Colonic mucosa (tissue), 4 donors: ENCODE measurements at places on chromosomes 6 and 20.
A peak's percentile ranks its signal among the peaks of the same experiment; 100 is the strongest.

DNA sequence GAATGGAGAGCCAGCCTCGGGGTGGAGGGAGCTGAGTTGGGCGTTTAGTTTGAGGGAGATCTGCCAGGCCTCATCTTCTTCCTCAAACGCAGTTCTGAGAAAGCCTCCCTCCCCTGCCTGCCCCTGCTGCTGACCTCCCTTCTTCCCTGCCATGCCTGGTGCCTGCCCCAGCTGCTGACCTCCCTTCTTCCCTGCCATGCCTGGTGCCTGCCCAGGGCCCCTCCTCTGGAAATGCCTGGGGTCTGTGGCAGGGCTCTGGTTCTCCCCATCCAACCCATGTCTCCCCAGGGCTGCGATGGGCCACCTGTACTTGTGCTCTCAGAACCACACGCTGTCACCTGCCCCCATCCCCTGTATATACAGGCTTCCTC, 114.6 kb downstream of the VEGFA start:
- DNase-seq = no peak

GRCh38 chr6:25377664-25378063, 98.5 kb downstream of the CARMIL1 start:
- no peak for DNase-seq

GRCh38 chr20:1424336-1424735, 31.5 kb upstream of the FKBP1A start:
- DNase-seq = no peak

DNA sequence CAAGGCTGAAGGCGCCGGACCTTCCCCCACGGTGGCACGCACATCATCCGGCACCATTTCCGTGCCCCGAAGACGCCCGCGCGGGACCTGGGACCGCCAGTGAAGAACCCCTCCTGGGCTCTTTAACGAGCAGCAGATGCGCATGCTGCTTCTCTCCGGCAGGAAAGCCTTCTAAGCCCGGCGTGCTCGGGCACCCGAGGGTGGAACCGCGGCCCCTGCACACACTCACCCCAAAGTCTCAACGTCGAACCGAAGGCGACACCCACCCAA, 240 bp downstream of the FOXQ1 start:
- no peak for DNase-seq

GRCh38 chr6:158476389-158476788, 83.5 kb upstream of the TMEM181 start:
- DNase-seq = no peak

DNA sequence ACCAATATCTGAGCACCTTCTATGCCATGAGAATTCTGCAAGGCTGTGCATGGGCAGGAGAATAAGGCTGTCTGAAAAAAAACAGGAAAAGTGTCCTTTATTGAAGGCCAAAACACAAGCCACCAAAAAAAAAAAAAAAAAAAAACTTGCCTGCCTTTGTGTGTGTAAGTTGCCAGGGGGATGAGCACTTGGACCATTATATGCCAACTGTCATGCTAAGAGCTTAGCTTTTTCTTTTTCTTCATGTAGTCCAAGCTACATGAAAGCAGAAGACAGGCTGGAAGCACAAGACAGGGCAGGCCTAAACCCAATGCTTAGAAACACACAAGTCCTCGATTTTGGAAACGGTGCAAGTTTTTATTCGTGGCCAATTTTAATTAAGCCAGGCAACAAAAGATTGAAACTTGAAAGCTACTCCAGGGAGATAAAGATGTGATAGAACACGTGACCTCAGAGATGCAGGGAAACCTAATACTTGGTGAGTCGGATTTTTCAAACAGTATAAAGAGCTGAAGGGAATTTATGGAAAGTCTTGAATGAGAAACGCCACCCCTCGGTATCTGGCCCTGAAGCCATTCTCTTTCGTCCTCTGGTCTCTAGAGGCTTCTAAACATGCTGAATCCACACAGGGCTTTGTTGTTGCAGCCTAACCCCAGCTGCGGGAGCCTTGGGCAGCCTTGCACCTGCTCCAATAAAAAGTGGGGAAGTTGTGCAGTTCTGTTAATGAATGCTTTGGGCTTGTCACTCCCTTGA, 8.6 kb downstream of the BMP7 start:
- DNase-seq = no peak

DNA sequence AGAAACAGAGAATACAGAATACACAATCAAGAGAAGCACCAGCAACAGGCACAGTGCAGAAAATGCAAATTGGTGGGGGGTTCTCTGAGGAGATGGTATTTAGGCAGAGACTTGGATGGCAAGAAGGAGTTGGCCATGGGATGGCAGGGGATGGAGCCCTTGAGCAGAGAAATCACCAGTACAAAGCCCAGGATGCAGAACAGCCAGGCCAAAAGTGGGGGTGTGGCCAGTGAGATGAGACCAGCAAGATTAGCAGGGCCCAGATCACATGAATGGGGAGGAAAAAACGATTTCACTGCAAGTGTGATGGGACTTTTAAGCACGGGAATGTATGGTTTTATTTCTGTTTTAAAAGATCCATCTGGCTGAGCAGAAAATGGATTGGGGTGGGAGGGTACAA, 63.4 kb downstream of the TRAM2 start:
- DNase-seq = no peak

- DNase-seq = no peak
Observed at GRCh38 chr20:44053046-44053445, 133.9 kb downstream of the JPH2 start.

GRCh38 chr20:63431944-63432343, 40.5 kb downstream of the KCNQ2 start:
- DNase-seq = no peak

DNA sequence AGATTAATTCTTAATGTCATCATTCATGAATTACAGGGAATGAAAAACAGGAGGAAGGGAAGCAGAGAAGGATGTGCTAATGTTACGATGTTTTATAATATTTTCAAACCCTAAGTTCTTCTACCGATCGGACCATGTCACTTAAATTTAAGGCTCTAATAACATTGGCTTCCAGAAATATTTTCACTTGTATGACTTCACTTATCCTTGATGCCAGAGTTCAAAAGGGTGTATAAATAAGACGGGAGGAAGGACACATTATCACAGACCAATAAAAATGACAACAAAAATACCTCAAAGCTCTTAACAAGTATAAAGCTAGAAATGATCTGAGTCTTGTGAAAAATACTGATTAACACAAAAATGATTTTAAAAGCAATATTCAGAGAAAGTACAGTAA, 370.4 kb upstream of the CITED2 start:
- no peak for DNase-seq

DNA sequence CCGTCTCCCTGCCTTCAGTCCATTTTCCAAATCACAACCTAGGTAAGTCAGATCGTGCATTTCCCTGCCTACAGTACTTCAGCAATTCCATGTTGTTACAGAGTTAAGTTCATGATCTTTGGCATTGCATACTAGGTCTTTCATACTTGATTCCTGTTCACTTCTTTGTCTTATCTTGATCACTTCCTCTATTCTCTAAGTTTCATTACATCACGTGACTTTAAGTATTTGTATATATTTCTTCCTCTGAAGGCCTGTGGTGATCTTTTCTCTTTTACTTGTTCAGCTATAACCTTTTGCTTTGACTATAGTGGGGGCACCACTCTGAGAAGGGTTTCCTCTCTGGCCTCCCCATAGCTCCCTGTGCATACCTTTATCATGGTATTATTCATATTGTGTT, 100.2 kb downstream of the TRMT11 start:
- DNase-seq = no peak

GRCh38 chr6:14804785-14805210, 441.1 kb upstream of the JARID2 start:
- peak; percentile 95 for DNase-seq

GRCh38 chr6:42269553-42269952, 51.9 kb upstream of the MRPS10 start:
- DNase-seq = no peak

DNA sequence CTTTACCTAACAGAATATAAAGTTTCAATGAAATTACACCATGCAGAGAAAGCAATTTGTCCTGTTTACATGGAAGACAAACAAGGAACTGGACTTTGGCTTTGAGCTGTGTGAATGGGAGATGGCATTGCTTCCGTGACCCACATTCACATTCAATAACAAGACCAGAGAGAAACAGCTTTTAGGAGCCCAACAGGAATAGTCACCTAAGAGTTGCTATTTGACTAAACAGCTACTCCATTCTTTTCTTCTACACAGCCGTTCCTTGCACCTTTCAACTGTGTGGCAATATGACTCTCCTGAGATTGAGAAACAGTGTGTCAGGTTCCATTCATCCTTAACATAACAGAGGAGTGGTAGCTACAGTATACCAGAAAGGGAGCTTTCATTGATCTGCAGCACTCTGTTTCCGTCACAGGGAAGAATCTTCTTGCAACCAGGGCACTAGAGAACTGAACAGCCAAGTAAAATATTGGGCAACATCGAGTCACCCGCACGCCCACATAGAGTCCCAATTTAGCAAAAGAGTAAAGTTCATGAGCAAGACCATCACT, 355.1 kb downstream of the HAO1 start:
- no peak for DNase-seq

DNA sequence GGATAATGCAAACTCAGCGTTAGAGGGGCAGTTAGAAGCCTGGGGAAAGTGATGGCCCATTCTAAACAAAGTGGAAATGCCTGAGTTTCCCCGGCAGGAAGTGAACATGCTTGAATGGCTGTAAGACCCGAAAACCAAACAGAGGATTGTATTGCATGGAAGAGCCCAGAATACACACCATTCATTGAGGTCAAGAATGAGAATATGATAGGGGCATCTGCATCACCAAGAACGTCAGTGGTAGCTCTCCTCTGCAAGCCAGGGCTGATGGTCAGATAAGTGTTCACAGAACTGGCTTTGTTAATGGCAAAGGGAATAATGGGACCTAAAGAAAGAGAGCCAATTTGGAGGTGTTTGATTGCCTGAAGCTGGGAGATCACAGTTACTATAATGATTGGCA, 663.4 kb downstream of the KHDRBS2 start:
- no peak for DNase-seq

GRCh38 chr6:11876934-11877433, 98.4 kb upstream of the ADTRP start:
- no peak for DNase-seq

DNA sequence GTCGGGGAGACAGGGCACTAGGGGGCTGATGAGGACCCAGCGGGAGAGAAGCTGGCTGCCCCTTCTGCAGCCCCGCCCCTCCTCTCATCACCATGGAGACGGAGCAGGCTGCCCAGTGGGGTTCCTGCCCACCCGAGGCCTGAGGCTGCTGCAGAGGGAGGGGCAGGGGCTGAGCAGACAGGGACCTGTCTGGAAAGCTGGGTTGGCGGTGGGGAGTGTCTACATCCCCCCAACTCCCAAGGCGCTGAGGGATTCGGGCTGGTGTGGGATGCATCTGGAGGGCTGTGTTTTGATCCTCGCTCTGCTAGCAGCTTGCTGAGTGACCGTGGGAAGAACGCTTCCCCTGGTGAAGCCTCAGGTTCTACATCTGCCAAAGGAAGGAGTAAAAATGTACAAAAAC, 1.2 kb upstream of the BPI start:
- no peak for DNase-seq

DNA sequence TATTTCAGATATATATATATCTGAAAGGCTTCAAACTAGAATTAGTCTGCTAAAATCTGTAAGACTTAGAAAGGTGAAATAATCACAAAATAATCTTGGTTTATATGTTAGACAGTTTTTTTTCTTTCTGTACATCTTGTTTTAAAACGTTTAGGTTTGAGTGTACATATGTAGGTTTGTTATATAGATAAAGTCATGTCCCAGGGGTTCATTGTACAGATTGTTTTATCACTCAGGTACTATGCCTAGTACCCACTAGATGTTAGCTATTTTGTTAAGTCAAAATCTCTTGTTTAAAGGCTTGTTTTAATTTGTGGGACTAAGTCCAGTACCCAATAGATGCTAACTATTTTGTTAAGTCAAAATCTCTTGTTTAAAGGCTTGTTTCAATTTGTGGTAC, 1339.0 kb upstream of the CITED2 start:
- no peak for DNase-seq

DNA sequence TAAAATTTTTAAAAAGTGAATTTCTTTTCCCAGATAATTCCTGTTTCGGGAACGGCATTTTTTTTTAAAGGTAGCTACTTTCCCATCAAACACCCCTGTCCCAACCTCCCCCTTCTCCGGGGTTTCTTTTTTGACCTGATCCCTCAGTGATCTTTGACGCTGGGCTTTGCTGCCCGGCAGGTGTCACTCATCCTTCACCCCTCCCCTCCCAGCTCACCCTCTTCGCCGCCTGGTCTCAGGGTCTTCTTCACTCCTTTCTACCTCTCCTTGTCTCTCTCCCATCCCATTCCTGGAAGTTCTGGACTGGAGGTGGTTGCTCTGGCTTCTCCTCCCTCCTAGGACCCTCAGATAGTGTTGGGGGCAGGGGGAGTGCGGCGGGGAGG, 329 bp upstream of the GPR6 start:
- no peak for DNase-seq

- no peak for DNase-seq
Observed at GRCh38 chr20:53967527-53967926, 102.9 kb downstream of the BCAS1 start.

DNA sequence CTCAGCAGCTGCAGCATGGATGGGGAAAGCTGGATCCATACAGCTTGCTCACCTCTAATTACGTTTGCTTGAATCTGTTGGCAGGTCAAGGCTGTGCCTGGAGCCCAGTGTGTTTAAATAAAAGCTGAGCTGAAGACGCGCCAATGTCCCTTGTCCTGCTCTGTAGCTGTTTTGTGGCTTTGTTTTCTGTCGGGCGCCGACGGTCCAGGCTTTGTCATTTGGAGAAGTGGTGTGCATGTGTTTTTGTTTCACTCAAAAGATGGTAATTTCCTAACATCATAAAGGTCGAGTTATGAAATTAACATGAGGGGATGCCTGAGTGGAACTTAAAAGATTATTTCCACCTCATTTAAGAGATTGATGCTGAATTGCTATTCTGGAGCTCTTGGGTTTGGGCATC, 107.6 kb downstream of the SLC24A3 start:
- no peak for DNase-seq

DNA sequence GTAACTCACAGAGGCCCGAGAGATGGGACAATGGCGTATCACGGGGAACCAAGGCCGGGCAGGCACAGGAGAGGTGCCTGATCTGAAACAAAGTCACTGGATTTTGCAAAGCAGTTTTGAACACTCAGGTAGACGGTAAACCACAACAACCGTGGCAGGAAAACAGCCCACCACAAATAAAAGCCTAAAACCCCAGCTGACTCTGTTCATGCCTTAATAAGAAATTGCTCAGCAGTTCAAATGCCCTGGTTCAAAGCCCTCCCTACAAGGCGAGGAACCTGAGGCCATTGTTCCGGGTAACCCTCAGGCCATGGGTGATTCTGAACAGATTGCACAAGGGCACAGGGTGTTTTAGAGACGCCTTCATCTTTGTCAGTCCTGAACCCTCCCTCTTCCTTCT, 114.2 kb downstream of the MAP3K7 start:
- DNase-seq = no peak

DNA sequence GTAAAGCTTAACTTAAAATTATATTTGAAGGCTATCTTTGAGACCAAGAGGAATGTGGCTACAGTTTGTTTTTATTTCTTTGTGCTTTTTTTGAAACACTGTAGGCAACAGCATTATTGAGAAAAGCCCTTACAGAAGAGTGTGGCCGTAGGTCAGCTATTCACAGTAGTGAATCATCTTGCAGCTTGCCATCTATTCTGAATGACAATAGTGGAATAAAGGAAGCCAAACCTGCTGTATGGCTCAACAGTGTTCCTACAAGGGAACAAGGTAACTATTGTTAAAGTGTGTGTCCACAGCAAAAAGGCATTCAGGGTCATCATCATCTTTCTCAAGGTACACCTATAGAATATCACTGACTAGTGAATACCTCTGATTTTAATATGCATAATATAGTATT, 88.5 kb downstream of the KIZ start:
- no peak for DNase-seq
